ENCODE measurements at places on chromosomes 12 and 14.

DNA sequence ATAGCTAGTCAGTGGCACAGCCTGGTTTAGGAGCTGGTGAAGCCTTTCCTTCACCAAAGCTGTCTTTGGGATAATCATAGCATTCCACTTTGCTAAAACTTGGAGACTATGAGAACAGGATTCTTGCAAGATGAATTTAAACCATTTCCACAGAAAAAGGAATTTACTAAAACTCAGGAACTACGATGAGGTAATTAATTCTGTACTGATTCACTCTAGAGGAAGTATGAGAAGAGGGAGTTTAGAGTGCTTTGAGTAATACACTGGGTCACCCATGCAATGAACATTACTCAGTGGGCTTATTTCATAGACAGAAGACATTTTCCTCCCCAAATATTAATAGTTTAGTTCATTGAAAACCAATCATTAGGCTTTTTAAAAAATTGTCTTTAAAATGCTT, 73.0 kb downstream of the RMST start:
- no peak for DNase-seq

- DNase-seq = no peak
These were observed 8.9 kb upstream of the C14orf132 start for GRCh38 chr14:96030108-96030760.

- no peak for DNase-seq
These were observed 28.3 kb downstream of the C12orf75 start for GRCh38 chr12:105358789-105359188.

DNA sequence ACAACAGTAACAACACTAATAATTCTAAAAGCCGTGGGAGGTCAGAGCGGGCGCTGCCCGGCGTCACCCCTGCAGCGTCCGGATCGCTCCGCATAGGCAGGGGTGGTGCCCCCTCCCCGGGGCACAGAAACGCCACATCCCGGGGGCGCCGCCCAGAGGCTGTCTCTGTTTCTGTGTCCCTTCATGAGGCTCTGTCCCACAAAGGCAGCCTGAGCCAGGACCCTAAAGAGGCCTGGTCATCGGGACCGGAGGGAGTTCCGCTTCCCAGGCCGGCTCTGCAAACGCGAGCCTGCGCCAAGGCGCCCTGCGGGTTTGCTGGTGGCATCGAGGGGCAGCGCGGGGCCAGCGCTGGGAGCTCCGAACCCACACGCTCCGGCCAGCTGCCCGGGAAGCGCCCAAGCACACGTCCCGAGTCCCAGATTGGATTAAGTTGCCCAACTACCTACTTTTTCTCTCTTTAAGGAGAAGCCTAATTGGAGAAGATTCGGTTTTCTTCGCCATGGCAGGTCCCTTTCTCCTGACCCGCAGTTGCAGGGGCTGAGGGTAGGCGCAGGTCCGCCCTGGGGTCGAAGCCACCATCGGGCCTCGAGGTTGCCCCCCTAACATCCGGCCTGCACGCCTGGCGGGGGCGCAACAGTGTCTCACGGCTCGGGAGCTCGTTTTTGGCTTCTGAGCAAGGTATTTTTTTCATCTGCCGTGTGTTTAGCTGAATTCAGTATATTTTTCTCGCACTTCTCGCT, 421.7 kb downstream of the VRK1 start:
- no peak for DNase-seq

DNA sequence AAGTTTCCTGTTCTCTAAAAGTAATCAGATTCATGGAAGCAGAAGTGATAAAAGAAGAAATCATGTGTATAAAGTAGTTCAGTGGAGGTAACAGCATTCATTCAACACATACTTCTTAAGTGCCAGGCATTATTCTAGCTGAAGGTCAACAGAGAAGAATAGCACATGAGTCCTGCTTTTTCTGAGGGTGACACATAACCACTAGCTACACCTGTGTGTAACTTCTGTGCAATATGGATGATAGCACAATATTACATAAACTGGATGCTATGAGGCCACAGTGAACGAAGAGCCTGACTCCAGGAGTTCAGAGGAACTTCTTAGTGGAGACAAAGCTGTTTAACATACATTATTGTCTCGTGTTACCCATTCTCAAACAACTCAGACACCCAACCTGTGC, 114.3 kb upstream of the PCED1B start:
- DNase-seq = no peak

DNA sequence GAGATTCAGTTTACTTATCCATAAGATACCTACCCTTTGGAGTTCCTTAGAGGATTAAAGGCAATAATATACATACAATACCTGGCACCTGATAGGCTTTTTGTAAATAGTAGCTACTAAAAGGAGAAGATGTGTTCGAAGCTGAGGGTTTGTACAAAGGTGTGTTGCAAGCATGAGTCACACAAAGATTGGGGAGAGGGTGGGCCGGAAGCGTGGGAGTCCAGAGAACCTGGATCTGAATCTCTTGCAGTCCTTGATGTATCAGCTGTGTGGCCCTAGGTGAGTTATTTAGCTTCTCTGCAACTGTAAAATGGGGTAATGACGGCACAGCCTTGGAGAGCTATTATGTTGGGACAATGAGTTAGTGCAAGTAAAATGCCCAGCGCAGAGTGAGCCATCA, 61.6 kb upstream of the PSMC1 start:
- DNase-seq = no peak

GRCh38 chr14:103616635-103617300, 12.2 kb upstream of the KLC1 start:
- no peak for DNase-seq

- no peak for DNase-seq
These were observed 37.6 kb upstream of the PIWIL1 start for GRCh38 chr12:130300090-130300489.

GRCh38 chr12:101909646-101910045, 32.3 kb downstream of the DRAM1 start:
- no peak for DNase-seq

- DNase-seq = no peak
These were observed 170.6 kb upstream of the GARIN6 start for GRCh38 chr12:99476956-99477355.

- no peak for DNase-seq
These were observed 75.5 kb upstream of the RERGL start for GRCh38 chr12:18165422-18165871.

- no peak for DNase-seq
These were observed at the start of gene ZNF385A for GRCh38 chr12:54384591-54385041. Gene ZNF385A (minus strand): TSS chr12:54384733. CDS start chr12:54384514, 219 bp downstream.

GRCh38 chr14:31501870-31502269, 14.0 kb upstream of the GPR33 start:
- no peak for DNase-seq

DNA sequence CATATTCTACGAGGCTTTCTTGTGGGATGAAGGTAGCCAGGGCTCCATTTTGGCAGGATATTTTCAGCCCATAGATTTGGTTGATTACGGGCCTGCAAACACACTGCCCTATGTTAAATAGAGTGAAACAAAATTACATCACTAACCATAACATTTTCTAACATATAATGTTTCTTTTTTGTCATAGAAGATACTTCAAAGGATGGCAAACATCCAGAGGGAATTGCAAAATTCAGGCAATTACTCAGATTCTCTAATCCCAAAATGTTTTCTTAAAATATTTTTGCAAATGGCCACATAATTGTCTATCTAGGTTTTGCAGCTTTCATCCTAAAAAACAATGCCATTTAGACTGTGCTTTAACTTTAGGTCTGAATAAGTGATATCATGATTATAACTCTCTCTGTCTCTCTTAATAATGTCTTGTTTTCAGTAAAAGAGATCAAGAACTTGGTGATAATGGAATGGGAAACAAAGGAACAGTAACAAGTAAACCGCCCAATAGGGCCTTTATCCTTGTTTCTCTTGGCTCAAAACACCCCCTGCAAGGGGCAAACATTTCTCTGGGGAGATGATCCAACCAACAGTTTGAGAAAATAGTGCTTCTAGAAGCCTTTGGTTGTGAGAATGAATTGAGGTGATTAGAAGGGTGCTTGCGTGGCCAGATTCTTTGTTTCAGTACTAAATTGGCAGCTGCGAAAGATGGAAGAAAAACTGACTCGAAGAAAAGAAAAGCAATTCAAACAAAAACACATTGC, 54.4 kb upstream of the BTG1 start:
- no peak for DNase-seq

- DNase-seq = no peak
These were observed 57.6 kb upstream of the BEGAIN start for GRCh38 chr14:100644784-100645183.

DNA sequence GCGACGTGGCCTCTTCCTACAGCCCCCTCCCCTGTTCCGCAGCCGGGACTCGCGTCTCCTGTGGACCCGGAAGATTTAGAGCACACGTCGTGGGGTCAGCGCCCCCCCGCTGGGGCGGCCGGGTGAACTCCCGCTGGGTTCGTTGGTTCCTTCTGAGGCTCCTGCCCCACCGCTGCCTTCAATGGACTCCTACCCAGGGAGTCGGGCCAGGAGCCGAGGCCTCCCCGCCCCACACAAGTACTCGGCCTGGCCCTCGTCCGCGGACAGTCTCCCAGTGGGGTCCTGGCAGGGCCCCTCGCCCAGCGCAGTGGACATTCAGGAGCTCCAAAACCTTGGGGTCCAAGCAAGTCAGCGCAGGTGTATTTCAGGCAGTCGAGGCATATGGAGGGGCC, 1.2 kb downstream of the MMP17 start:
- no peak for DNase-seq

- DNase-seq = no peak
These were observed 43.6 kb downstream of the IRF2BPL start for GRCh38 chr14:76984787-76985375.

DNA sequence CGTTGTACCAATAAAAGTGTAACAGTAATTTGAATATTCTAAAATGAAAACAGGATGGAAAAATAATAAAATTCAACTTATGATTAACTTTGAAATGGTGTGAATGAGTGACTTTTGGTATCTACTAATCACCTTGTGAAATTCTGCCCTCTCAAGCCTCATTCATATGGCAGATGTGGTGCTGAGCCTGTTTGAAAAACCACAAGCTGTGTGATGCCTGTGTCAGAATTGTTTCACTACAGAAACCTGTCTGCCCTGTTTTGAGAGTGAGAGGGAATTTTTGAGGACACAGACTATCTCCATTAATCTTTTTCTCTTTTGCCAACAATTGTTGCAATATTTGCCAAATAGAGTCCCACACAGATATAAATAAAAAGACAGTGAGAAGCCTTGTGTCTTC, 3.9 kb upstream of the RNU6-7 start:
- no peak for DNase-seq

DNA sequence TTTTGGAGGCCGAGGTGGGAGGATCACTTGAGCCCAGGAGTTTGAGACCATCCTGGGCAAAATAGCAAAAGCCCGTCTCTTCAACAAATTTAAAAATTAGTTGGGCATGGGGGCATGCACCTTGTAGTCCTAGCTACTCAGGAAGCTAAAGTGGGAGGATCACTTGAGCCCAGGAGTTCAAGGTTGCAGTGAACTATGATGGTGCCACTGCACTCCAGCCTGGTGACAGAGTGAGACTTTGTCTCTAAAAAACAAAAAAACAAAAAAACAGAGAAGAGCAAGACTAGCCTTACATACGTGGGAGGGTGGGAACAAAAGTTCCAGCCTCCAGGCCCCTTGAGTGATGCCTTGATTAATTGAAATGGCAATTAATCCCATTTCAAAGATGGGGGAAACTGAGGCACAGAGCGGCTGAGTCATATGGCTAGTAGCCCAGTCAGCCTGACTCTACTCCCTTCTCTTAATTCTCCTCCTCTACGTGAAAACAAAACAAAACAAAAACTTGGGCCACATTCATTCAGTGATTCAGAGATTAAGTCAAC, 3.3 kb upstream of the FAM222A start:
- no peak for DNase-seq

DNA sequence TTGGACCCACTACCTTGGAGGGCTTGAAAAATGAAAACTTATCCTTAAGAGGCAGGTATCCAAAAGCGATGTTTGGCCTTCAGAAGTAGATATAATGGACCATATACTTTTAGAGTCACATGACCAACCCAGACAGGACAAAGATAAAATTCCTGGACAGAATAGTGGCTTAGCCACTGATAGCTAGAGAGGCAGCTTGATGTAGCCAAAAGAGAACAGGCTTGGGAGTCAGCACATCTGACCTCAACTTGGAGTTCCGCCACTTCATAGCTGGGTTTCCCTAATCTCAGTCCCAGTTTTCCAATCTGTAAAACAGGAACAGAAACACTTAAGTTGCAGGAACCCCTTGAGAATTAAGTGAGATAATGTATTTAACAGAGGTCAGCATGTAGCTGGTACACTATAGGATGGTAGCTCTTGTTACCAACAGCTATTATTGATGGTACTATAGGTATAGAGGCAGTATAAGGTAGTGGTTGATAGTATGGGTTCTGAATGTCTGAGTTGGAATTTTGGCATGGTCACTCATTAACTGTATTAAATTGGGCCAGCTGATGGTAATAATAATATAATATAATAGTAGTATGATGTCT, 63.2 kb upstream of the USP44 start:
- no peak for DNase-seq

GRCh38 chr12:49763006-49763591, 21.7 kb downstream of the TMBIM6 start:
- DNase-seq = no peak

DNA sequence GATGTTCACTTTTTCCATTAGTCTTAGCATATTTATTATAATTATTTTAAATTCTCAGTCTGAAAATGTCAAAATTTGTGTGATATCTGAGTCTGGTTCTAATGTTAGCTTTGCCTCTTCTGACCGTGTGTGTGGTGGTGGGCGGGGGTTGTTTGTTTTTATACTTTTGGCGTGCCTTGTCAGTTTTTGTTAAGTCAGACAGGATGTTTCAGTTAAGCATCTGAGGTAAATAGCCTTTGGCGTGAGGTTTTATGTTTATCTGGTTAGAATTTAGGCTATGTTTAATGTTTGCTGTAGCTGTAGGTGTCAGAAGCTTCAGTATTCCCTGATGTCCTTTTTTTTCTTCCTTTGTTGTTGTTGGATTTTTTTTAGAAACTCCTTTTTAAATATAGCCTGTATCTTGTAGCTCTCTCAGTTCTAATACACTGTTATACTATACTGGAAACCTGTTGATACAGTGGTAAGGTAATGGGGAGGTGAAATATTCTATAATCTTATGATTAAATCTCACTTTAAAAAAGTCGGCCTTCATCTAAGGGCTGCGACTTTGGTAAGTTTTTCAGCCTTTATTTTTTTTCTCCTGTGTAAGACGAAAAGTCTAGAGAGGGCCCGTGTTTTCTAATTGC, 111.6 kb downstream of the SCAF11 start:
- DNase-seq = no peak

DNA sequence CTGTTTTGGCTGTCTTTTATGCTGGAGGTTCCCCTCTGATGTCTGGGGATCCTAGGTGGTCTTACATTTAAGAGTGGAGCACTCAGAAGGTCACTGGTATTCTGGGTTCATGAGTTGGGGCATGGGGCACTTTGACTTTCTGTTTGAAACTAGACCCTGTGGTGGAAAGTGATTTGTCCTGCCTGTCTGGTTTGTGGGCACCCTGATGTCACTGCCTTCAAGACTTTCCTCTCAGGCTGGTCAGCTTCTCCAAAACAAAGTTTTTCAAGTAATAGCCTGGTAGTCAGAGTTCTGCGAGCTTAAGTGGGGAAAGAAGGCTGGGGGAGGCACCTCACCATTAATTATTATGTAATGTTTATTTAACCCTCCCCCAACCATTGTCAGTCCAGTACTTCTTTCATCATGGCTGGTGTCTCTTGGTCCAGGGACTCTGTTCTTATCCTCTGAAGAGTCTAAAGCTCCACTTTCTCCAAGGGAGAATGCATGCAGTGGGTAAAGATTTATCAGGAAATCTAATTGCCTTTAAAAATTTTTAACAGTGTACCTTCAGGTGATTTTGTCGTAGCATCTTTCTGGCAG, 35.3 kb downstream of the ZC3H14 start:
- no peak for DNase-seq

All from AG04450 (cell line).